ENCODE measurements at places on chromosomes 2 and 18. TPM values are rescaled to one million over a fixed set of nuclear protein-coding genes. Genes with fewer than 3 reads are reported as not detected.
A peak's percentile ranks its signal among the peaks of the same experiment; 100 is the strongest.

GRCh38 chr2:162245781-162246180 lies 2.5 kb upstream of the FAP start:
- peak; percentile 58 for DNase-seq

DNA sequence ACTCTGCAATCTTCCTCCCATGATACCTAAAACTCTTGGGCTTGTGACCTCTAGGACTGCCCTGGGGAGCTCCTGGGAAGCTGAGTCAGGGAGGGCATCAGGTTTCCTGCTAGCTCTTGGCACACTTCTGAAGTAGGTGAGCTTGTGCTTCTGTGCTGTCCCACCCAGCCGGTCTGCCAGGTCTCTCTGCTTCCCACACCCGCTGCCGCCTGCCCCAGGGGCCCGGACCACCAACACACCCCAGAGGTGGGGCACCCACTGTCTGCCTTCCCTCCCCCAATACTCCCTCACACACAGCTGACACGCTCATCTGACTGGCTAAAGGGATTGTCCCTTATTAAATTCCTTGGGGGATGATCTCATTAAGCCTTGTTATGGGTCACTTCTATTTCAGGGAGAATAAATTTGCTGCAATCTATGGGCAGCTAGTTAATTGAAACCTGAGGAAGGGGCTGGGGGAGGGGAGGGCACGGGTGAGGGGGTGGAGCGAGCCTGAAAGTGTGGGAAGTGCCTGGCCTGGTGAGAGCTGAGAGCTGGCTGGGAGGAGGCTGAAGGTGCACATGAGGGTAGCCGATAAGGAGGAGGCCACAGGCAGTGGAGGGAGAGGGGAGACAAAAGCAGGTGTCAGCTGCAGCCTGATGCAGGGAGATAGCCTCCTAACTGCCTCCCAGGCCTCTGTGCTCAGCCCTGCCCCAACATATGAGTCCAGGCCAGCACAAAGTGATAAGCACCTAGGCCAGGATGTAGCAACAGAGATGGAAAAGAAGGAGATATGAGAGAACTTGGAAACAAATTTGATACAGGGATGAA lies 48.8 kb downstream of the HAUS1 start:
- no peak for DNase-seq

DNA sequence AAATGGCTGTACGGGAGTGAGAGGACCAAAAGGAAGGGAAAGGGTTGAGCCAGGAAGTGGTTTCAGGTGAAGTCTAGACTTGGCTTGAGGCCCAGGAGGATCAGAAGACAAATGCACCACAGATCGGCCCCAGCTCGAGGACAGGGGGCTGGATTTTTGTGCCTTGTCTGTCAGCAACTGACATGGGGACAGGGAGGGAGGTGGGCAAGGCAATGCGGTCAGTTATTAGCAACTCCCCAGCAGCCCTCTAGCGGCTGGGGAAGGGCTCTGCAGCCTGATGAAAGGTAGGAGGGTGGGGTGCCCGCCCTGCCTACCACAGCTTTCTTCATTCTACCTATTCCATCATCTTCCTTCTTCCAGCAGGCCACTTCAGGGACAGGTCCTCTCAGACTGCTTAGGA lies 50.0 kb downstream of the CPO start:
- DNase-seq: no peak

DNA sequence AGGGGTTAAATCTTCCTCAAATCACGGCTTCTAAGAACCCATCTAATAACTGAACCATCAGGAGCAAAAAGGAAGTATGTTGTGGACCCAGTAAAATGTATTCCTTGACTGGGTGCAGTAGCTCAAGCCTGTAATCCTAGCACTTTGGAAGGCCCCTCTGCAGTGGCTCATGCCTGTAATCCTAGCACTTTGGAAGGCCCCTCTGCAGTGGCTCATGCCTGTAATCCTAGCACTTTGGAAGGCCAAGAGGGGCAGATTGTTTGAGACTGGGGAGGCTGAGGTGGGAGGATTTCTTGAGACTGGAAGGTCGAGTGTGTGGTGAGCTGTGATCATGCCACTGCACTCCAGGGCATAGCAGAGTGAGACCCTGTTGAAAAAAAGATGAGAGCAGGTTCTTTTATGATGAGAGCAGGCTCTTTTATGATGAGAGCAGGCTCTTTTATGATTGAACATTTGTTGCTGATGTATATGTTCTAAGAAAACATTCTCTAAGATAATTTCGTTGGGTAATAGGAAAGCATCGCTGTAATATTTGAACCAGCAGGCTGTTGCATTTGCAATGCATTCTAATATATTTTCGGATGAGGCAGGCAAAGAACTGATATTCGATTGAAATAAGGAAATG lies 3.5 kb upstream of the PARD6G start:
- DNase-seq: no peak

TTN gene
- total RNA-seq: 5.5 TPM

DNA sequence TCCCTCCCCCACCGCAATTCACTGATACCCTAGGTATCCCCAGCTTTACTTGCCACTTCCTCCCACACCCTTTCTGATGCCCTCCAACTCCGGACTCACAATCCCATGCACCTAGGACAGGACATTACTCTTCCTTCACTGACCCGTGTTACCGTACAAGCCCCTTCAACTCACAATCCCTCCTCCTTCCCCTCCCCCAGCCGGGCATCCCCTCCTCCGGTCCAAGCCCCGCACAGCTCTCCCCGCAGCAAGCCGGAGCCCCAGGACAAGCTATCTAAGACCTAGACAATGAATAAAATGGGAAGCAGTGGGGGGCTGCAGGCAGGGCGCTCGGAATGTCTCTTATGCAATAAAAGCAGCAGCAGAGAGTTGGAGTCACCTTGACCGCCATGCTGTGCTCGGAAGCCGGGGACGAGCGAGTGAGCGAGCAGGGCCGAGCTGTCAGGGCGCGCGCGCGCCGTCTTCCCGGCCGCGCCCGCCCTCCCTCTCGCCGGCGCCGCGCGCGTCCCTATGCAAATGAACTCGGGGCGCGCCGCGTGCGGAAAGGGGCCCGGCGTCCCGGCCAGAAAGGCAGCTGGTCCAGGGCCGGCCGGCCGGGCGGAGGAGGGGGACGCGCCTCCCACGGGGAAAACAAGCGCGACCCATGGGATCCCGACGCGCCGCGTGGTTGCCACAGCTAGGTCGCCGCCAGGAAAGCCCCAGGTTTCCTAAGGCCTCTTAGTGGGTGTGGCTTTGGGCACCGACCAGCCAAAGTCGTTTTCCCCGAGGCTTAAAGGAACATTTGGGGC lies at the start of gene SLC25A12:
SLC25A12 (minus strand) TSS at position 421 of the 788 bp plus-strand sequence; CDS start at position 391, 30 bp downstream.
- peak; percentile 85 for DNase-seq
